ENCODE measurements at places on chromosomes 2 and 18.

GRCh38 chr18:13285874-13286273 is 67.3 kb downstream of the LDLRAD4 start:
- DNase-seq, result no peak

GRCh38 chr2:217222309-217222910 is 362.5 kb upstream of the TNP1 start:
- no peak for DNase-seq

DNA sequence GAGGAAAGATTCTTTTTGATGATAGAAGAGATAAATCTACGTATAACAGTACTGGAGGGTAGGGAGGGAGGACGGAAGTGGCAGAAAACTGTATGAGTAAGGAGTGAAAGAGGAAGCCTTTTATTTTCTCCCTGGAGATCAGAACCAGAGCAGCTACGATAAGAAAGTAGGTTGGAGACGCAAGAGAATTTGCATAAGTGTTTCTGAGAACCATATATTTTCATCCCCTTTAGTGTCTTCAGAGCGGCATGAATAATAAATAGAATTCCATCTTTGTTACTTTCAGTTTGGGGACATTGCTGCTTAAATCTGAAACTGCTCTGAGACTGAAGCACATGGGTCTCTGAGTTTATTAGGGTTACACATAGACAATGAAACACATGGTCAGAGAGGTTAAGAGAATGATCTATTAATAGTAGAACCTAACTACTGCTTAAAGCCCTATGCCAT is 230.2 kb upstream of the TNP1 start:
- no peak for DNase-seq

- DNase-seq, result no peak
Measured at GRCh38 chr2:174593041-174593440, 4.6 kb downstream of the WIPF1 start.

DNA sequence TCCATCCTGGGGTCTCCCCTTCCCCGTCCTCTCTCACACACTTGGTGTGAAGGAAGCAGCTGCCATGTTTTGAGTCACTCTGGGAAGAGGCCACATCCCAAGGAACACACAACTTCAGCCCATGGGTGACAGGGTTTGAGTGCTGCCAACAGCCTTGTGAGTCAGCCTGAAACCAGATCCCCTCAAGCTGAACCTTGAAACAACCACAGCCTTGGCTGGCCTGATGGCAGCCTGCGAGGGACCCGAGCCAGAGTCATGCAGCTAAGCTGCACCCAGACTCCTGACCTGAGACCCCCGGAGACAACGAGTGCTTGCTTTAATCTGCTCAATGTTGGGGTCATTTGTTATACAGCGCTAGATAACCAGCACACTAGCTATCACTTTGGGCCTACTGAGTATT is 19.3 kb upstream of the MC2R start:
- no peak for DNase-seq

GRCh38 chr2:44623622-44624351 is 262.0 kb downstream of the CAMKMT start:
- DNase-seq, result no peak

GRCh38 chr2:32051836-32052439 is 11.4 kb upstream of the SPAST start:
- DNase-seq, result no peak

- no peak for DNase-seq
Measured at GRCh38 chr18:38843291-38843690, 1277.7 kb upstream of the CELF4 start.

- no peak for DNase-seq
Measured at GRCh38 chr2:136611451-136611850, 153.9 kb upstream of the THSD7B start.

GRCh38 chr2:156436497-156437085 is 412 bp downstream of the GPD2 start:
- DNase-seq, result no peak
